ENCODE measurements at places on chromosomes 1 and 21.

DNA sequence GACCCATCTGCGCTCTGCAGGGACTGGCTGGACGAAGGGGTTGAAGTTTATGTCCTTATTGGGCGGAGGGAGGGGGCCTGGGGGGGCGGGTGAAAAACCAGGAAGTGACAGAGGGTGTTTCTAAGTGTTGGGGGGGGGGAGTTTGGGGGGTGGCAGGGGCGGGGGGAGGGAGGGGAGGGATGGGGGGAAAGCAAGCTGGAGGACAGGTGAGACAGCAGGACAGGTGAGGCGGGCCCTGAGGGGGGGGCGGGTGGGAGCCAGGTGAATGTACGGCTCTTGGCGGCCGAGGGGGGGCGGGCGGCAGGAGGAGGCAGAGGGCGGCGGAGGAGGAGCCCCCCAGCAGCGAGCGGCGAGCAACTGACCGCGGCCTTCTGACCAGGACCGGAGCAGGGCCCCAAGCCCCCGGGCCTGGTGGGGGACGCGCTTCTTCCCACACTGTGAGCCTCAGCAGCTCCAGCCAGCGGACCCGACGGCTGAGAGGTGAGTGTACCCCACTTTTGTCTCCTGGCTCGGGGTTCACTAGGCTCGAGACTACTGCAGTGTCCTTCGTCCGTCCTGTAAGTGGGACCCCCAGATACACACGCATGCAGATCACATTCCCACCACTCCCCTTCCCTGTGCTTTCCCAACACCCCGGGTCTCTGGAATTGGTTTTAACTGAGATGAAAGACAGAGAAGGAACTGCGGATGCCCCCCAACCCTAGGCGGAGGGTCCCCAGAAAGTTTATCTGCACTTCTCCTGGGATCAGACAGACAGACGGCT lies at the start of gene ZBTB7B:
Gene ZBTB7B, plus strand, starts transcription at position 339 of the 763 bp plus-strand sequence. CDS start 11,859 bp downstream, outside the sequence.
- peak; percentile 23 for DNase-seq

DNA sequence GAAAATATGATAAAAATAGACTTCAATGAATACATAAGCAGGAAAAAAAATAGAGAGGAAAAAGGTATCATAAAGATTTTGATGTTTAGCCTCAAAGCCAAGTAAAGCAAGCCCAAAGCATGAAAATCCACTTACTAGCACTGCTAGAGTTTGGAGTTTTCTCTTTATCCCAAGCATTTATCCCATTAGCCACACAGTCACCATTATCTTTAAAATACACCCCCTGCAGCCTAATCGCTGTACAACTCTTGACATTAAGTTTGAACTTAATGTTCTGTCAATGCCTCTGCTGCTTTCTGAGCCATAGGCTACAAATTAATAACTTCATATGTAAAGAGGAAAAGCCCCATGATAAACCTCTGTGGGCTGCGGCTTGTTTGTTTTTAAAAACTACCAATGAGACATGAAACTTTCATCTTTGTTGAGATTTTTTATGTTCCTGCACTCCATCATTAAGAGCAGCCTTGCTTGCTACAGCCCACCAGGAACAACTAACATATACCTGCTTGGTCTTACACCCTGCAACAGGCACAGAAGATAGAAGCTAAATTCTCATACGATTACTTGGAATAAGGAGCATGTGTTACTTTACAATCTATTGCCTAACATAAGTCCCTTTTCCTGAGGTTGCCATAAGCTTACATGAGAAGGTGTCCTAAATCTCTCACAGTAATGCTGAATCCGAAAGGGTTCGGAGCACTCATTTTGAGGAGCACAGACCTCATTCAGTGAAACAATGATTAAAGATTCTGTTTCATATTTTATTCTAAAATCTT lies 202.4 kb downstream of the SMYD3 start:
- DNase-seq: no peak

- DNase-seq: no peak
Measured at GRCh38 chr1:15454256-15454655, 2.3 kb upstream of the CELA2A start.

GRCh38 chr1:108858230-108858950 lies 1.5 kb upstream of the AKNAD1 start:
- no peak for DNase-seq

GRCh38 chr1:19775317-19775716 lies 24.4 kb downstream of the TMCO4 start:
- DNase-seq: no peak

DNA sequence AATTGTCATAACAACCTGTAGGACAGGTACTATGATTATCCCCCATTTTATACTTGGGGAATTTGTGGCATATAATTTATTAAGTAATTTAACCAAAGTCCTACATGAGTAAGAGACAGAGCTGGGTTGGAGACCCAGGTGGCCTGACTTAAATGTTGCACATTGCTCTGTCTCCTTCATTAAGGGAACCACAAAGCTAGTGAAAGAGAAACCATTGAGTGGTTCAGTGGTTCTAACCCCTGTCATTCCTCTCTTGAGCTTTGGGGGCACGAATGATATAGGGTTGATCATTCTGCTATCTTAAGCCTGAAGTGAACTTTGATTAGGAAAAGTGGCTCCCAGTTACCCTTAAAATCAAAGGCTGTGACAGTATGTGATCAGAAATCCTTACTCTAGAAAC lies 5.3 kb upstream of the MAP3K7CL start:
- DNase-seq: no peak

DNA sequence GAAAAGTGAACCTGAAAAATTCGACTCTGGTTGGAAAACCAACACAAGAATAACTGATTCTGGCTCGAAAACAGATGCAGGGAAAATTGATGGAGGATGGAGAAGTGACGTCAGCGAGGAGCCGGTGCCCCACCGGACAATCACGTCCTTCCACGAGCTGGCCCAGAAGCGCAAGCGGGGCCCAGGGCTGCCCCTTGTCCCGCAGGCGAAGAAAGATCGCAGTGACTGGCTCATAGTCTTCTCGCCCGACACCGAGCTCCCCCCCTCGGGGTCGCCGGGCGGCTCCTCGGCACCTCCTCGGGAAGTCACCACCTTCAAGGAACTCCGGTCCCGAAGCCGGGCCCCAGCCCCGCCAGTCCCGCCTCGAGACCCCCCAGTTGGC lies 1.9 kb downstream of the RUSC1 start:
- no peak for DNase-seq

- DNase-seq: no peak
Measured at GRCh38 chr1:19034721-19035120, 78.2 kb upstream of the IFFO2 start.

GRCh38 chr1:218496561-218496960 lies 151.4 kb downstream of the TGFB2 start:
- no peak for DNase-seq

DNA sequence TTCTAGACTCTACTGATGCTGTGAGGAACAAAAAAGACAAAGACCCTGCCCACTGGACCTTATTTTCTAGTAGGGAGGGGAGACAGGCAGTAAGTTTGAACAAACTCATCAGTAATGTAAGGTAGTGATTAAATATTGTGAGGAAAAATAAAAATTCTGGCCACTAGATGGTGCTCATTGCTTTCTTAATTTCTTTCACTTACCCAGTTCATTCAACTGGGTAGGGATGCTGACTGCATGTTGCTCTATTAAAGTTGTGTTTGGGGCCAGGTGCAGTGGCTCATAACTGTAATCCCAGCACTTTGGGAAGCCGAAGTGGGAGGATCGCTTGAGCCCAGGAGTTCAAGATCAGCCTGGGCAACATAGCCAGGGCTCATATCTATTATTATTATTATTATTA lies 6.3 kb upstream of the KYAT3 start:
- DNase-seq: peak; percentile 71

GRCh38 chr1:6958407-6959030 lies 173.3 kb downstream of the CAMTA1 start:
- no peak for DNase-seq

DNA sequence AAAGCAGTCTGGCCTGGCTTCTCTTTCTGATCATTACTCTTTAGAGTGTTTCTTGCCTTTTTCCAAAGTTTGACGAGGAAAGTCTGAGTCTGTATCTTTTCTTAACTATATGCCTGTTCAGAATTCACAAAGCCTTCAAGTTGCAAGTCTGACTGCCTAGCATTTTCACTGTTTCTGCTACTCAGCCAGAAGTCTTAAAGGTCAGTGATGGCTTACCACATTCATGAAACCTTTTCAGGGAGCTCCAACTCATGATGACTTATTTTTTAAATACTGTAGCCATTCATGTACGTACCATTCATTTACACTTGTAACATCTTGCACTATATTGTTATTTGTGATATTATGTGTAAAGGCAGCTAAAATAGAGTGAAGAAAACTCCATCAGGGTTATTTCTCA lies 58.2 kb downstream of the TNFSF4 start:
- no peak for DNase-seq

DNA sequence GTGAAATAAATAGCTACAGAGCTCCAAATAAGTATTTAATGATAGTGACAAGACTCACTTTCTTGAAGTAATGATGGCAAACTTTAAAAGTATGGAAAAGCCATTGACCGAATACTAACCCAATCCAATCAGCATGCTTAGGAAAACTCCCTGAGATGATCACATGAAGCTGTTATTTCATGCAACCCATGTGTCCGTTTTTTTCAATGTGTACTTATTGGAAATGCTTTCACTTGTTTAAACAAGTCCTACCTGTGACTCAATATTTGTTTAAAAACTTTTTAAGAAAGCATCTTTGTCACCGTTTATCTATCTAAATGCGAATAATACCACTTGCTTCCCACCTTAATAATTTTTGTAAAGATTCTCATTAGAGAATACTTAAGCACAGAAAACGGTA lies 185.8 kb downstream of the NRIP1 start:
- DNase-seq: no peak

DNA sequence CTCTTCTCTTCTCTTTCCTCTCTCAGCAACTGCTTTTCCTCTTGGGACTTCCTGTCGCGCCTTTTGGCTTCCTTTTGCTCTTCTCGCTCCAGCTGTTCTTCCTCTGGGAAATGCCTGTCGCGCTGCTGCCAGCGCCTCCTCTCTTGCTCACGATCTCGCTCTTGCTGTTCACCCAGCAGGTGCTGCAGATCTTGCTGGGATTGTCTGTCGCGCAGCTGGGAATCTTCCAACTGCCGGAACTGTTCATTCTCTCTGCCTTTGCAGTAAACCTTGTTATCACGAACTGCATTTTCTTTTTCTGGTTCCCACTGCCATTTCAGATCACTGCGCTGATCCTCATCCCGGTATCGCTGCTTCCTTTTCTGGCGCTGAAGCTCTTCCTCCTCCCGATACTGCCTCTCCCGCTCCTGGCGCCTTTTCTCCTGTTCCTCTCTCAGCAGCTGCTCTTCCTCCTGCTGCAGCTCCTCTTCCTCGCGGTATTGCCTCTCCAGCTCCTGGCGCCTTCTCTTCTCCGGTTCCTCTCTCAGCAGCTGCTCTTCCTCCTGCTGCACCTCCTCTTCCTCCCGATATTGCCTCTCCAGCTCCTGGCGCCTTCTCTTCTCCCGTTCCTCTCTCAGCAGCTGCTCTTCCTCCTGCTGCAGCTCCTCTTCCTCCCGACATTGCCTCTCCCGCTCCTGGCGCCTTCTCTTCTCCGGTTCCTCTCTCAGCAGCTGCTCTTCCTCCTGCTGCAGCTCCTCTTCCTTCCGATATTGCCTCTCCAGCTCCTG lies 5.8 kb downstream of the TCHH start:
- DNase-seq: no peak

GRCh38 chr1:95518310-95518709 lies 284.3 kb downstream of the RWDD3 start:
- DNase-seq: no peak

GRCh38 chr1:109277434-109278204 lies 5.3 kb downstream of the PSRC1 start:
- DNase-seq: peak; percentile 42

DNA sequence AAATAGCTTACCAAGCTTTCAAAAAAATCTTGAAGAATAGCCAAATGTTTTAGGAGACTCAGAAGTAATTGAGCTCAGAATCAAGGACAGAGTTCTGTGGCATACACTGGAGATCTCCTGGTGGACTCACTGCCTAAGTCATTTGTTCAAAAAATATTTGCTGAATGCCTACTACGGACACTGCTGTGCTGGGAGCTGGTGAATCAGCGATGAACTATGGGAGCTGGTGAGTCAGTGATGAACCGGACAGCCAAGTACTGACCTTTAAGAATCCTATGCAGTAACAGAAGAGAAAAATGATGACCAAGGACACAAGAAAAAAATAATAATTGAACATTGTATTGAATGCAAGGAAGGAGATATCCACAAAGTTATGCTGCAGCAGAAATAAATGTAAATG lies 717.9 kb upstream of the CXADR start:
- no peak for DNase-seq

GRCh38 chr1:185468626-185469025 lies 151.6 kb upstream of the IVNS1ABP start:
- DNase-seq: no peak

- DNase-seq: peak; percentile 33
Measured at GRCh38 chr1:15966081-15966955, 9.6 kb downstream of the ZBTB17 start.

DNA sequence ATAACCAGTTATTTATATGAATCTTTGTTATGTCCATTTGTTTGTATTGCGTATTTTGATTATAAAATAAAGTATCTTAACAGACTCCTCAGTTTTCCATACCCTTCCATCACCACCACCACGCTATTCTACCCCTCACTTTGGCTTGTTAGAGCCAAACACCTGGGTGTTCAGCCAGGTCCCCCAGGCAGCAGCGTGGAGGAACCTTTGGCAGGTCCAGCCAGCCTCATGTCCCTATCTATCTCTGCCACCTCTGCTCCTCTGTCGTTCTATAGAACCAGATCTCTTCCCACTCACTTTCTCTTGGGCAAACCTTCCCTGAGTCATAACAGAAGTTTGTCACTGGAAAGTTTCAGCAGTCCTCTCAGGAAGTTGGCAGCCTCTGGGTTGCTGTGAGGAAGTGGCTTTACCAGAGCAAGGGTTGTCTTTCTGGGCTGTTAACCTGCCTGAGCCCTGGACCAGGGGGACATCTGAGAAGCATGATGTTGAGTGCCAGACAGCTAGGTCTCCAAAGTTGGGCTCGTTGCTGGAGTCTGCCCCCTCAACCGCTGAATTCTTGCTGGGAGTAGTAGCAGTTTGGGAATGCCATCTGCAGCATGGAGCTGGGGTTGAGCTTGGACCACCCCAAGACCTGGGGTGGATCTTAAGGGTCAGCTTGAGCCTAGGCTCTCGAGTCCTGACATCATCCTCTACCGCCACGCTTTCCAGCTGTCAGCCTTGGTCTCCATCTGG lies 996 bp upstream of the SH3BGRL3 start:
- no peak for DNase-seq

- no peak for DNase-seq
Measured at GRCh38 chr1:100146958-100147357, 14.0 kb downstream of the TRMT13 start.

GRCh38 chr1:25150985-25151495 lies 81.3 kb downstream of the SYF2 start:
- DNase-seq: no peak

DNA sequence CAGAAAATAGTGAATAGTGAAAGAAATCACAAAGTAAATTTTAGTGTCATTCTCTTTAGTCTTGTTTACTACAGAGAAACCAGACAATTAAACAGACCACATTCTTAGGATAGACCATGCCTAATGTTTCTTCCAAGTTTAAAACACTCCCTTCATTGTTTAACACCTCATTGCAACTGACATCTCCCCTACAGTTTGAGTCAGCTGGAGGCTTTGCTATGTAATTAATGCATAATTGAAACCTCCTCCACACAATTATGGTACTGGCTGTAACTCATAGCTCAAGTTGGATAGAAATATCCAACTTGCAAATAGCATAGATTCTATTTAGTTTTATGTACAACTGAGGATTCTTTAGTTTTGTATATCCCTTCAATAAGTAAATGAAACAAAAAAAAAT lies 35.2 kb upstream of the B3GALT2 start:
- no peak for DNase-seq

GRCh38 chr1:1053022-1053421 lies 21.1 kb downstream of the RNF223 start:
- no peak for DNase-seq

All from CD4-positive, alpha-beta memory T cell (primary cell).